Stimulated activated CD8-positive, alpha-beta memory T cell treated with anti-CD3 and anti-CD28 coated beads, Interleukin-15, amount 100 ng/mL, for 24 hours (primary cell): ENCODE measurements at places on chromosomes 2 and 18.

- no peak for DNase-seq
Measured at GRCh38 chr2:84839851-84840250, 41.0 kb downstream of the TRABD2A start.

GRCh38 chr2:239271882-239272281 is 128.9 kb downstream of the HDAC4 start:
- DNase-seq = no peak

- no peak for DNase-seq
Measured at GRCh38 chr18:57154191-57154830, 7.4 kb downstream of the BOD1L2 start.

DNA sequence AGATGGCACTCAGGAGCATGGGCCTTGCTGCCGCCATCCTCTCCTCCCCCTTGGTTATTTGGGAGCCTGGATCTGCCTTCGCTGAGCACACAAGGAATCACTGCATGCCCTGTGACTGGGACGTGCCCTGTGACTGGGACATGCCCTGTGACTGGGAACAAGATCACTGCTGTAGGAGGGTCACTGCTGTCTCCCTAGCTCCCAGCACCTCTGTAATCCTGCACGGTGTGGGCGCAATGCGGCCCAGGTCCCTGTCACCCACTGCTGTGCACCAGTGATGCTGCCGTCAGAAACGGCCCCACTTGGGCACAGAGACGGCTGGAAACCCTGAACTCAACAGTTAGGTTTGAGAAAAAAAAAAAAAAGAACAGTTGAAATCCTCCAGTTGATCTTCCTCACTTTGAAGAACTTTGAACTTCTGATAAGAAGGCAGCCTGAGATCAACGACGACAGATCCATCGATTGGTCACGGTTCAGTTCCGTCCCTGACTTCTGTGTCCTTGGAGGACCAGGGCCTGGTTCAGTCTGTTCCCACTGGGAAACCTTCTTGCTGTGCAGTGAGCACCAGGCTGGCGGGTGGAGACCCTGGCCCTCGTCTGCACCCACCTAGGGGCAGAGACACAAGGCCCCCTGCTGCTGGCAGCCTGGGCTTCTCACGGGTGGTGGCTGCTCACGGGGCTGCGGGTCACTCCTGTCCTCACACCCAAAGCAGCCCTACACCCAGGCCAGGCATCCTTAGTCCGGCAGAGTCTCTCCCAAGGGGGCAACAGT is 125.9 kb downstream of the PXDN start:
- DNase-seq = no peak

DNA sequence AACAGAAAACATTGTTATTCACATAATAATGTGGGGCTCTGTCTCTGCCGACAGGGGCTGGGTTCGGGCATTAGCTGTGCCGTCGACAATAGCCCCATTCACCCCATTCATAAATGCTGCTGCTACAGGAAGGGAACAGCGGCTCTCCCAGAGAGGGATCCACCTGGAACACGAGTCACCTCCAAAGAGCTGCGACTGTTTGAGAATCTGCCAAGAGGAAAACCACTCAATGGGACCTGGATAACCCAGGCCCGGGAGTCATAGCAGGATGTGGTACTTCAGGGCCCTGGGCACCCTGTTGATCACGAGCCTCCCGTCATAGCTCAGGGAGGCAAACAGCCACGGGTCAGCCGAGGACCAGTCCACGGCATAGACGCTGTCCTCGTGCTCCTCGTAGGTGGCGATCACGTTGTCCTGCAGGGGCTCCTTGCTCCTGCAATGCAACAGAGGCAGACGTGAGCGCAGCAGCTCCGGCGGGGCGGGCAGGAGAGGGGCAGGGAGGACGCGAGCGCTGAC is 188.5 kb downstream of the EIPR1 start:
- DNase-seq = no peak

- DNase-seq = no peak
Measured at GRCh38 chr2:74860521-74860920, 26.6 kb downstream of the HK2 start.

GRCh38 chr2:208491641-208492040 is 85.0 kb downstream of the PTH2R start:
- no peak for DNase-seq

- DNase-seq = no peak
Measured at GRCh38 chr18:21406116-21406515, 164.1 kb downstream of the GREB1L start.

- no peak for DNase-seq
Measured at GRCh38 chr2:108943751-108944150, 45.3 kb downstream of the EDAR start.

- DNase-seq = no peak
Measured at GRCh38 chr2:238024986-238025385, 35.8 kb upstream of the SCLY start.

GRCh38 chr2:175883586-175884194 is 118.4 kb downstream of the LNPK start:
- DNase-seq = no peak
